Foreskin fibroblast (primary cell): ENCODE measurements at places on chromosomes 1 and 21.

- no peak for DNase-seq
Measured at GRCh38 chr1:116915086-116915661, 5.5 kb downstream of the PTGFRN start.

GRCh38 chr1:19254416-19254815 is 2.8 kb downstream of the MRTO4 start:
- no peak for DNase-seq

GRCh38 chr1:241007668-241008067 is 349.3 kb downstream of the RGS7 start:
- no peak for DNase-seq

GRCh38 chr1:169623132-169623926 is 6.6 kb downstream of the SELP start:
- no peak for DNase-seq

GRCh38 chr21:39597595-39597994 is 15.1 kb upstream of the B3GALT5 start:
- DNase-seq = no peak

- no peak for DNase-seq
Measured at GRCh38 chr1:3031401-3032221, 10.3 kb downstream of the ACTRT2 start.

GRCh38 chr21:42305707-42306147 is 9.5 kb downstream of the TFF3 start:
- DNase-seq = no peak

DNA sequence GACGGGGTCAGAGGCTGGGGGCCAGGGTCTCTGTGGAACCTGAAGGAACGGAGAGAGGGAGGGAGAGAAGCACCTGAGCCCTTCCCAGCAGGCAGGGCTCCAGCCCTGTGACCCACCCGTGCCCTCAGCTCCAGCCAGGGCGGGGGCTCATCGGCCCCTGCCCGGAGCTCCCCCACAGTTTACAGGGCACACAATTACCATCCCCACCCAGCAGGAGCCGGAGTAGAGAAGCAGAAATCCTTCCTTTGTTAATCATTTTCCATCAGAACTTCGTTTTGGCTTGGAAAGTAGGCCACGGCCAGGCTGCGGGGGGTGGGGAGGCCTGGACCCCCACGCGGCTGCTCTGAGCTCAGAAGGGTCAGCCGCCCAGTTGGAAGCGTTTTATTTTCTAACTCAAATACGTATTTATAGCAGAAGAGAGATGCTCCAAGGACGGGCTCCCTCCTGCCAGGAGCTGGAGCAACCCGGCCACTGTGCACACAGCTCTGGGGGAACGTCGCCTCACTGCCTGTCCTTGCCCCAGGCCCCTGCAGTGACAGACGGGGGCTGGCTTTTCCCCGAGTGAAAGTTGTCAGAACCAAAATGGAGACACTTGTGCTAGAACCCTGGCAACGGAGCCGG is 42.7 kb upstream of the ADARB1 start:
- DNase-seq = no peak

GRCh38 chr1:182181167-182181572 is 119.7 kb upstream of the ZNF648 start:
- no peak for DNase-seq

DNA sequence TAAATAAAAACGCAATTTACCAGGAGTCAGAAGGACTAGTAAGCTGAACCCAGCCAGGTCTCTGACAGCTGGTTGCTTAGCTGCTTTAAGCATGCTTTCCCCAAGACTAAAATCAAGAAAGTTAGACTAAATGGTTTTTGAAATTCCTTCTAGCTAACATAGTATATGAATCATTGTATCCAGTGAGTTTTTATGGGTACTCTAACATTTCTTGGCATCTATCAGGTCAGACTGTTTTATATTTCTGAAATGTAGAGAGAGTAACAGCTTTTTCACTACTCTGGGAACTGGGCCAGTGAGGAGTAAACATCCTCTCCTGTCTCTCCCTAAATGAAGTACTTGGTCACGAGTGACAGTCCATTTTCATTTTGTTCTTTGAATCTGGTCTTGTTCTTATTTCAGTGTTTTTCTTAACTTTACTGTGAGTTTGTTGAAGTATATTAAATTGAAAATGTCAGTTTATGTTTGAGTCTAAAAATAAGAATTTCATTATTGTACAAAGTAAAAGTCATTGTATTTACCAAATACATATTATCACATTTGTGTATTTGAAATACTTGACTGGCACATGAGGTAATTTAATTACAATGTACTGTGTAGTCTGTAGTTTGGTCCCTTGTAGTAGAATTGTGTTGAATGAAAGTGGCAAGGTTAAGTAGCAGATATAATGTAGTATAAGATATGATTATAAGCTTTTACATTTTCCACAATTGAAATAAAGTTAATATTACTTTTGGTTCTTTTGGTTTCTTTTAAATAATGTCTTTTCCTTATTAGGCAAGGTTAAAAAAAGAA is 47.6 kb downstream of the PKN2 start:
- DNase-seq = peak; percentile 82

GRCh38 chr1:23278717-23279116 is 61.4 kb upstream of the HTR1D start:
- DNase-seq = no peak

DNA sequence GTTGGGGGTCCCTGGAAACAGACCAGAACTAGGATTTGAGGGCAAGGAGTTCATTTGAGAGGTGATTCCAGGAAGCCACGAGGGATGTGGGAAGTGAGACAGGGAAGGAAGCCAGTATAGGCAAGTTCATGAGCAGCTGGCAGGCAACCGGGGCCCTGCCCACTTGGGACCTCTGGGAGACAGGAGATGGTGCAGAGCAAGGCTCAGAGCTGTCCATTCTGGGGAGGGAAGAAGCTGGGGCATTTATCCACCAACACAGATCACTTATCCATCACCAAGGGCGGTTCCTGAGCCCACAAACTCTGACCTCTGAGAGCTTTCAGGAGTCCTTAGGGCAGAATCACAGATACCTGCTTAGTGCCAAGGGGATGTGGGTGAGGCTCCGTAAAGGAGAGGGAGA is 16.8 kb downstream of the EDN2 start:
- no peak for DNase-seq

DNA sequence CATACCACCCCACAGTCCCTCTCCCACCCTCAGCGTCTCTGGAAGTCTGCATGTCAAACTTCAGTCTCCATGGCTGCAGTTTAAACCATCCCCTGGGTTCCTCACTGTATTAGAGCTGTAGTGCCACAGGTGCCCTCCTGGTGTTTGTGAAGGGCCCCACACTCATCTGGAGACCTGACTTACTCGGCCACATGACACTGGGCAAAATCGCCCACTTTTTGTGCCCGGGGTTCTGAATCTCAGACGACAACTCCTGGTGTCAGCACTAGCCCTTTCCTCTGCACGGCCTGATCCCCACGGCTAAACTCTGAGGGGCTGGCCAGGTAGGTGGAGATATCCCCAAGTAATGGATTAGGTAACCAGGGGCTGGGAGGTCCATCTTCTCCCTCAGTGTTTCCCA is 6.5 kb downstream of the INKA2 start:
- no peak for DNase-seq

DNA sequence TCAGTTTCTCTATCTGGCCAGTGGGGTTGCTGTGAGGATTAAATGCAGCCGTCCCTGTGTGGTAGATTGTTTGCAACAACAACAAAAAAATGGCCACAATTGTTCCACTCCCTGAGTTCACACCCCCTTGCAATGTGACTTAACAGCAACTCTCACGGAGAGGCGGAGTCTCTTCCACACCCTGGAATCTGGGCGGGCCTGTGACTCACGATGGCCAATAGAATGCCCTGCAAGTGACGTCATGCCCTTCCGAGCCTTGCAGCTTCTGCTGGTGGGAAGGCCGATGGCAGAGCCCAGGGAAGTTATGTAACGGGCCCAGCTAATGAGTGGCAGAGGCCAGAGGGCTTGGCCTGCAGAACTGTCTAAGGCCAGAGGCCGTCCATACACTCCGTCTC is 87.9 kb downstream of the RIPK4 start:
- peak; percentile 92 for DNase-seq

- DNase-seq = peak; percentile 42
Measured at GRCh38 chr1:245166471-245166885, 11.7 kb downstream of the KIF26B start.

DNA sequence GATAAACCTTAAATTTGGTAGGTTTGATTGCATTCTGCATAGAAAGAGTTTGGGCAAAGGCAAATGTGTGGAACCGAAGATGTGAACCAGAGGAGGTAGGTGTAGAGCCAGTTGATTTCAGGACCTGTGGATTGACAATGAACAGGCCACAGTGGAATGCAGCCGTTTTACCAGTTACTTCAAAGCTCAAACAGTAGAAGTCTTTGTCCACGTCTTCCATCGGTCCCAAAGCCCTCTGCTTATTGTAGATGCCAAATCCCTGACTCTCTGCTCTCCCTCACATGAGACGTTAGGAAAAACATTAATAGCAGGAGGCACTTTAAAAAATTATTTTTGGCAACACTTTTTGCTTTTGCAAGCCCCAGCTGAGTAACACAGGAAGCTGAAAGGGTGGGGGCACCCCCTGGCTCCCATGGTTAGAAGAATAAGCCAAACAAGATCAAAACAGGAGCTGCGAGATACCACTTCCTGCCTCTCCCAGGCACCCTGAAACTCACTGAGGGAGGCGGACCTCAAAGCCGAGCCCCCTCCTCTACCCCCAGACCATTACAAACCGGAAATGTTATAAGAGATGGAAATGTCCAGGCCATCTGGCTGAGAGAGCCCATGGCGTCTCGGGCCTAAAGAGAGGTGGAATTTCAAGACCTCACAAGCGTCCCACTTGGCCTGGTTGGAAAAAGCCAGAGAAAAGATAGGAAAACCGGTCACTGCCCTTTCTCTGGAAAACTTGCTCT is 13.5 kb downstream of the TRAF3IP3 start:
- DNase-seq = peak; percentile 88

- DNase-seq = no peak
Measured at GRCh38 chr1:204868340-204868700, 2.3 kb upstream of the NFASC start.

DNA sequence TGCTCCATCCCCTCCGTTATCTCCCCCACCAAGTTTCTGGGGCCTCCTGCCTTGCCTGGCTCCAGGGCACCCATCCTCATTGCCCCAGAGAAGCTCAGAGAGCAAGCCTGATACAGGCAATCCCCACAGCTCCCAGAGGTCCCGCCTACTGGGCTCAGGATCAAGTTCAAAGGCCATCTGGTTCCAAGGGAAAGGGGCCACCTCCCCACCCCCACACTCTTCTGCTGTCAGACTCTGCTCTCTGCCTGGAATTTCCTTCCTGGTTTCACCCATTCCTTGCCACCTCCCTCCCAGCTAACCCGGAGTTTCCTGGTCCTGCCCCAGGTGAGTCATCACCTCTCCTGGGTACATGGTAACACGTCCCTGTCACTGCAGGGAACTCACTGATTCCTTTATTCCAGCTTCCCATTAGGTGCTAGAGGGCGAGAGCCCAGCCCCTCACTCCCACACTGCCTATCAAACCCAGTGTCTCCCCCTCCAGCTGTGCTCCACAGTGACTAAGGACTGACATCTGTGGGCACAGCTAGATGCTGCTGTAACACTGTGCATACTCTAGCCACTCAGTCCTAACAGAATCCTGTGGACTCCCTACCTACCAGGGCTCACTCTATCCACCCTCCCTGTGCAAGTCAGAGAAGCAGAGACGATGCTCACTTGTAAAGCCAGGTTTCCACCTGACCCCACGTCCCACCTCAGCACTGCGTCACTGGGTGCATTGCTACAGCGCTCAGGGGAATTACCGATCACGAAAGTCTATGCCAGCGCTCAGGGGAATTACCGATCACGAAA is 21.8 kb downstream of the RSPH1 start:
- no peak for DNase-seq

GRCh38 chr1:172390683-172391551 is 29.6 kb upstream of the C1orf105 start:
- peak; percentile 84 for DNase-seq

GRCh38 chr1:7594714-7595295 is 176.3 kb upstream of the VAMP3 start:
- no peak for DNase-seq

DNA sequence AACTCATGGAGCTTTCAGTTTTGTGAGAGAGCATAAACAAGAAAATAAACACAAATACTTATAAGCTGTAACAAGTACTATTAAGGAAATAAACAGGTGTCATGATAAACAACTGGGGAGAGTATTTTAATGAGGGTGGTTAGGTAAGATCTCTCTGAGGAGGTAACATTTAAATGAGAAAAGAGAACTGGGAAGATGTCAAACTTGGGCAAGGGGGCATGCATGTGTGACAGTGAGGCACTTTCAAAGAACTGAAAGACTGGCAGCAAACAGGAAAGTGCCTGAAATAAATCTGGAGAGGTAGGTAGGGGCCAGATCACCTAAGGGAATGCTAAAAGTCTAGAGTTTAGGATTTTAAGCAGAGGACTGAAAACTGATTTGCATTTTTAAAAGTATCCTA is 37.8 kb downstream of the NSL1 start:
- no peak for DNase-seq

DNA sequence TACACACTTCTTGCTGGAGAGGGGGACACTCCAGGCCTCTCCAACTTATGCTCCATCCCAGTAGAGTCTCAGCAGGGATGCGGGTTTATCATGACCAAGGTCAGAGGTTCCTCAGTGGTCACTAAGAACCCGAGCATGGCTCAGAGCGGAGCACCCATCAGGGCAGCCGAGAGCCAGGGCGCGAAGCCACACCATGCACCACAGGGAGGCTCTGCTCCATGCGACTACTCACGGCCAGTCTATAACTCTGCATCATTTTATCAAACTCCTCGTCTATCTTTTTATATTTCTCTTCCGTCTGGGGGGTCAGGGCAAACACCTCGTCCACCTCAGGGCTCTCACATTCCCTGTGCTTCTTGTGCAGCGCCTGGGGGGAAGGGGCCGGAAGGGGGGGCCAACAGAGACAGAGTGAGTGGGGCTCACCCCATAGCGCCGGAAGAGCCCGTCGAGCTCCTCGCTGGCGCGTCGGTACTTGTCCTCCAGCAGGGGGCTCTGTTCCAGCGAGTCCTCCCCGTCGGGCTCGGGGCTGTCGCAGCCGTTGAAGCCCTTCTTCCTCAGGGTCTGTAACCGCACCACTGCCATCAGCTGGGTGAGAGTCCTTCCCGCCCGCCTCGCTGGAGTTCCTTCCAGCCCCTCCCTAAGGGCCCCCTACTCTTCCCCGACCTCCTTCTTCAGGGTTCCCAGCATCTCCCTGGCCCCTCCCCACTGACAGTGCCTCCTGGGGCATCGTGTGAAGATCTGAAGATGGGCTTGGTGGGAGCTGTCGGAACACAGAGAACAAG is 20.0 kb downstream of the MEF2D start:
- no peak for DNase-seq

GRCh38 chr1:93672069-93672468 is 9.6 kb downstream of the BCAR3 start:
- peak; percentile 70 for DNase-seq

- no peak for DNase-seq
Measured at GRCh38 chr1:111541721-111542120, 38.3 kb upstream of the ADORA3 start.

- no peak for DNase-seq
Measured at GRCh38 chr21:17650292-17650691, 37.6 kb upstream of the BTG3 start.

GRCh38 chr21:41668686-41669532 is 97.9 kb downstream of the RIPK4 start:
- no peak for DNase-seq
